Cortex of kidney (tissue), 1 donor: ENCODE measurements at places on chromosomes 1 and 21.

- DNase-seq: no peak
These were observed 19.8 kb downstream of the ZBTB17 start for GRCh38 chr1:15956150-15956549.

- no peak for DNase-seq
These were observed 6.6 kb upstream of the CALML6 start for GRCh38 chr1:1908506-1908791.

- no peak for DNase-seq
These were observed 126.4 kb downstream of the PCBP3 start for GRCh38 chr21:45769896-45770295.

GRCh38 chr1:226662642-226663326 is 76.3 kb downstream of the ITPKB start:
- no peak for DNase-seq

DNA sequence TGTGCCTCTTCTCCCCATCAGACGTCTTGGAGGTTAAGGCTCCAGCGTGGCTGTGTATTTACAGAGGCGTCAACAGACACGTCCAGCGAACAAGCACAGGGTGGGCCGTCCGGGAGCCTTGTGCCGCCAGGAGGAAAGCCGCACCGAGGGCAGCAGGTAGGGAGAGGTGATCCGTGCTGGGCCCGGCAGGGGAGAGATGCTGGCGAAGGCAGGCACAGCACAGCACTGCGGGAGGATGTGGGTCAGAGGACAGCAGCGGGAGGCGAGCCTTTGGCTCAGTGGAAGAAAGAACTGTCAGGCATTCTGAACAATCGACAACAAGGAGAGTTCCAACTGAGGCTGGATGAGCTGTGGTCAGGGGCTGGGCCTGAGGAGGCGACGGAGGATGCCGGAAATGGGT is 144.1 kb upstream of the TNR start:
- no peak for DNase-seq

DNA sequence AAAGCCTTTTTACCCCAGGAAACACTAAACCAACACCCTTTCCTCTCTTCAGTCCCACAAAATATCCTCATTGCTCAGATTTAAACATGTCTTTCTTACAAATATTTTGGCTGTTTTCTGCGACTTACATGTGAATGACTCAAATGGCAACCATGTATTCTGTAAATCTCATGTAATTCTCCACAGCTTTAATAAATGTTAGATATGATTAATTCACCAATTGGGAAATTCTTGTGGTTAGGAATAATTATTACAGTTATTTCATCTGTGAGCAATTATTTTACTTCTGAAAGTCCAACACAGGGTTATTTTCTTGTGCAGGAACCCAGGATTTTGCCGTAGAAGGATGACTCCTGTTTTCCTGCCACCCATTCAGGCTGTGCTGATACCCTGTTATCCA is 431.5 kb downstream of the LMO4 start:
- no peak for DNase-seq

GRCh38 chr1:39450956-39451606 is 40.4 kb upstream of the BMP8A start:
- no peak for DNase-seq

DNA sequence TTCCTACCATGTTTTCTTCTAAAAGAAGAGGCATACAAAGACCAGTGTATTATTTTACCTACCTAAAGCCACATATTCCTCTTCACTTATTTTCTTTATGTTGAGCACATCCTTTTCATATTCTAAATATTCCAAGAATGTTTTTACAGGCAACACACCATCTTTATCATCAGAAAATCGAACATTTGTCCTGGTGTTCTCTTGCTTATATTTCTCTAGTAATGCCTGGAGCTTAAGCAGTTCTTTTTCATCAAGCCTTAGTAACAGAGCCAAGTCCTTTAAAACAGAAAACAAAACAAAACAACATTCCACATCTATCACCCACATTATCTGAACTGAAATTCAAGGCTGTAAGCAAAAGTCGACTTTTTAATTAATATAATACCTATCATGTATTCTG is 88.7 kb downstream of the IARS2 start:
- DNase-seq: no peak

DNA sequence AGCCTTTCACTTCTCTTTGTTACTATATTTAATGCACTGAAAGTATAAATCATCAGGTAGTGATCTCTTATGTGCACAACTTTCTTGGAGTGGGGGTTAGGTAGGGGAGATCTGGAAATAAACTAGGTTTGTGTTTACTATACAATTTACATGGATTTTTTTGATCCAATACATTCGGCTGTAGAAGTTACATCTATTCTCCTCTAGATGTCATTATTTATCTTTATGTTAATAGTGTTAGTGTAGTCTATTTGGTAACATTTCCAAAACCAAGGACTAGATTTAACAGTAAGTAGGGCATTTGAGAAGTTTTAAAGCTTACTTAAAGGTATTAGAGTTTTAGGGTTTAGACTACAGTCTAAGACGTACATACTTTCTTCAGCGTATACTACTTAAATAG is 5.4 kb downstream of the VPS45 start:
- DNase-seq: no peak

GRCh38 chr1:89611721-89612120 is 21.2 kb upstream of the LRRC8C start:
- DNase-seq: no peak

DNA sequence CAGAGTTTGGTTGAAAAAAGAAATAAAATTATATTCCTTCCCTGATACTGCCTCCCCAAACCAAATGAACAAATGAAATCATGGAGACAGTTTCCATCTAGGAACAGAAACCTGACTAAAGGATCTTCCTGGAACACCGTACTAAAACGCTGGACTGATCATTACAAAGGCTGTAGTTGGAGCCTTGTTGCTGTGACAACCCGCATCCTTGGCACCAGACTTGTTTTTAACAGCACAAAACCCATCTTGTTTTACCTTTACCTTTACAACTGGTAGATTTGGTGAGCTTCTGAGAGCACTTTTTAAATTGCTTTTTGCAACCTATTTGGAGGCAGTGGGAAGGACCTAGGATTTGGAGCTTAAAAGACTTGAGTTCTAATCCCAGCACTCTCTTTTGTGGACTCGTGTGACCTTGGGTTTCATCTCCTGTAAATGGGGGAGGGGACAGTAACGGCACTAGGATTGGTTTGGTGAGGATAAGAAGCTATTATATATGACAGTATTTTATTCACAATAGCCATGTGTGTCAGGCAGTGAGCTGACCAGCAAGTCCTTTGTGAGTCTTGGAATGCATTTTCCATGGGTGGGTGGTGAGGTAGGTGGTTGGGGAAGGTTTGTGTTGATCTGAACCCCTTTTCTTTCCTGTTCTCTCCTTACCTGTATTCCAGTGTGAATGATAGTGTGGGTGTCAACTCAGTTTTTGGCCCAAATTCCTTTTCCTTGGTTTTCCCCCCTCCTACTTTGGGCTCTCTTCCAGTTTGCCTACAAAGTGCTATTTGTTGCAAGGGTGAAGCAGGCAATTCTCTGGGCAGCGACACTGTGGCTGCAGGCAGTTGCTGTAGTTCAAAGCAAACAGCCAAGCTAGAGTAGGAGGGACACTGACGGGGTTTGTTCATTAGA is 12.6 kb downstream of the LRRC8D start:
- no peak for DNase-seq
